NCI-H1417 (cell line): ENCODE measurements at places on chromosomes 11 and 22.

GRCh38 chr11:38667359-38667758 lies 2069.3 kb upstream of the RAG2 start:
- no peak for DNase-seq

DNA sequence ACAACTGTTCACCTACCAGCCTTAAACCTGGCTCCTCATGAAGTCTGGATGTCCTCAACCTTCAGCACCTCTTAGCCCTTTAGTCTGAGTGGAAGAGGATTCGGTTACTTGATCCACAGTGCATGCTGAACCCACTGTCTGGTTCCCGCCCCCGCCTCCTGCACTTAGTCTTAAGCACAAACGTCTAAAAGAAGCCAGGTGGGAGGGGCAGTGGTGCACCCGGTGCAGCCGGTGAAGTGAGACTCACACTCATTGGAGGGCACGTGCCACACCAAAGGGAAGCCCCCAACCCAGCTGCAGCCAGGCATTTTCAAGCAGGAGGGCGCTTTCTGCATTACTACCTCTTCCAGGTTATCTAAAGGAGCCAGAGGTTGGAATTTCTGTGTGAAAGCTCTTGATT lies 146.8 kb downstream of the COMMD9 start:
- DNase-seq: no peak

DNA sequence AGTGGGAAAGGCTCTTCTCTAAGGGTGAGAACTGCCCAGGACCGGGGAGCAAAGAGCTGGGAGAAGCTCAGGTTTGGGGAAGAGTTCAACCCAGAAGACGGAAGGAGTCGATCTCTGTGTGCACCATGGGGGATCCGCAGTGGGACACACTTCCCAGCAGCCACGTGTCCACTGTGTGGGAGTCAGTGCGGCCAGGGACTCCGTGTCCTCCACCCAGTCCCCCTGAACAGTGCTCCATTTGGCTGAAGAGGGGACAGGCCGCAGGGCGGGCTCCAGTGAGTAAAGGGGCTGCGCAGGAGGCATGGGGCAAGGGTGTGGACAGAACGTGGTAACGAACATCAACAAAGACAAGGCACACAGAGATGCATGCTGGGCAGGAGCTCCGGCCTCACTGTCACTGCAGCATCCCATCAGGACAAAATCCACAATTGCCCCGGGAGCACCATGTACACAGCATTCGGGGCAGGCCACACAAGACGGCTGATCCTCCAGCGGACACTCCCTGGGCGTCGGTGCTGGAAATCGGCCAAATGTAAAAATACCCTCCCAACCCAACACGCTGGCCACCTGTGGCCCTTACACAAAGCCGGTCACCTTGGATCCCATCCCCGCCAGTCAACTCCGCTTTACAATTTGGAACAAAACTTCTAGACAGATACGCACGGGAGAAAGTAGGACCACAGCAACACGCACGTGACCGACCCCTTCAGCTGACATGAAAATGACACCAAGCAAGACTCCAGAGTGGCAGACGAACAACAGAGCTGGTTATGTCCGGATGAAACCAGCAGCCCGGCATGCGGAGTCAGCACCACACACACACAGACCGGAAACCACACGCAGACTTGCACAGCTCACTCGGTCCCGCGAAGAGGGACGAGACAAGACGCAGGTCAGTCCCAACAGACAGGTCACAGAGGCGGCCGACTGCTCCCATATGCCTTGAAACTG lies 366.8 kb downstream of the SHANK2 start:
- DNase-seq: no peak

DNA sequence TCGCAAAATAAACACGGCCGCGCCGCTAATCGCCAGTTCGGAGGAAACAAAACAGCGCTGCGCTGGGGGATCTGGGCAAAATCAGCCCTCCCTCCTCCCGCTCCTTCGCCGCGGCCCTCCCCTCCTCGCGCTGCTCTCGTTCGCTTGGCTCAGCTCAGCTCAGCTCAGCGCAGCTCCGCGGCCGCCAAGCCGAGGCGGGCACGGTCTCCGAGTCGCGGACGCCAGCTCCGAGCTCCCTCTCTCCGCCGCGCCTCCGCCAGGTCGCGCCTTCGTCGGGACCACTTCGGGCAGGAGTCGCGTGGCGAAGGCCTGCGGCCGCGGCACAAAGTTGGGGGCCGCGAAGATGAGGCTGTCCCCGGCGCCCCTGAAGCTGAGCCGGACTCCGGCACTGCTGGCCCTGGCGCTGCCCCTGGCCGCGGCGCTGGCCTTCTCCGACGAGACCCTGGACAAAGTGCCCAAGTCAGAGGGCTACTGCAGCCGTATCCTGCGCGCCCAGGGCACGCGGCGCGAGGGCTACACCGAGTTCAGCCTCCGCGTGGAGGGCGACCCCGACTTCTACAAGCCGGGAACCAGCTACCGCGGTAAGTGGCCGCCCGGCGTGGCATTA lies at the start of gene SPON1:
Gene SPON1, plus strand, starts transcription at position 162 of the 607 bp plus-strand sequence. Its CDS starts 182 bp downstream, at position 344.
- peak; percentile 73 for DNase-seq

- DNase-seq: no peak
Observed at GRCh38 chr22:34080433-34080832, 160.2 kb upstream of the LARGE1 start.

GRCh38 chr11:73729594-73730206 lies 31.2 kb downstream of the RAB6A start:
- DNase-seq: peak; percentile 13

DNA sequence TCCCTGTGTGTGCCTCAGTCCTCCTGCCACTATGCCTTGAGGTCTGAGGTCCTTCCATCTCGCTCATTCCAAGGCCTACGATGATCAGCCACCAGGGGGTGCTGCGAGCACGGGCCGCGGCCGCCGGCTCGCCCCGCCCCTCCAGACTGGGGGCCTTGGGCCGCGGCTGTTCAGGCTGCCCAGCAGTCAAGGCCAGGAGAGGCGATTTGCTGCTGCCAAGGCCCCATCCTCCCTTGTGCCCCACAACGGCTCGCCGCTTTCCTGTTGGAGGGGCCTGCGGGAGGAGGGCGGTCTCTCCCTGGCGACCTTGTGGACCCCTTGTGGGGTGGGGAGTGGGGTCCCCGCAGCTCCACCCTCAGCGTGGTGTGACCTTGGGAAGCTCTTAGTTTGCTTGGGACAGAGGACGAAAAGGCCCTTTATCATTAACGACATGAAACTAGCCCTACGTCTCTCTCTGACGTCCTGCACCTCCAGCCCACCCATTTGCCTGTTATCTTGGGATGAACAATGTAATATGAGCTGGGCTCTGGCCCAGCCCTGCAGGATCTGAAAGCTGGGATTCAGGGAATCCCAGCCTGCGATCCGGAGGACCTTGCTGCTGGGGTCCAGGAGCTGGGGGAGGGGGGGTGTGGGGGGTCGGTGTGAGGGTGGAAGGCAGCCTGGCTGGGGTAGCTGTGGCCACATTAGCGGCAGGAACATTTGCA lies 5.3 kb upstream of the GALR3 start:
- peak; percentile 77 for DNase-seq

- DNase-seq: no peak
Observed at GRCh38 chr22:37167981-37168647, 18.4 kb upstream of the IL2RB start.

GRCh38 chr11:71936825-71937224 lies 8.0 kb downstream of the RNF121 start:
- no peak for DNase-seq

DNA sequence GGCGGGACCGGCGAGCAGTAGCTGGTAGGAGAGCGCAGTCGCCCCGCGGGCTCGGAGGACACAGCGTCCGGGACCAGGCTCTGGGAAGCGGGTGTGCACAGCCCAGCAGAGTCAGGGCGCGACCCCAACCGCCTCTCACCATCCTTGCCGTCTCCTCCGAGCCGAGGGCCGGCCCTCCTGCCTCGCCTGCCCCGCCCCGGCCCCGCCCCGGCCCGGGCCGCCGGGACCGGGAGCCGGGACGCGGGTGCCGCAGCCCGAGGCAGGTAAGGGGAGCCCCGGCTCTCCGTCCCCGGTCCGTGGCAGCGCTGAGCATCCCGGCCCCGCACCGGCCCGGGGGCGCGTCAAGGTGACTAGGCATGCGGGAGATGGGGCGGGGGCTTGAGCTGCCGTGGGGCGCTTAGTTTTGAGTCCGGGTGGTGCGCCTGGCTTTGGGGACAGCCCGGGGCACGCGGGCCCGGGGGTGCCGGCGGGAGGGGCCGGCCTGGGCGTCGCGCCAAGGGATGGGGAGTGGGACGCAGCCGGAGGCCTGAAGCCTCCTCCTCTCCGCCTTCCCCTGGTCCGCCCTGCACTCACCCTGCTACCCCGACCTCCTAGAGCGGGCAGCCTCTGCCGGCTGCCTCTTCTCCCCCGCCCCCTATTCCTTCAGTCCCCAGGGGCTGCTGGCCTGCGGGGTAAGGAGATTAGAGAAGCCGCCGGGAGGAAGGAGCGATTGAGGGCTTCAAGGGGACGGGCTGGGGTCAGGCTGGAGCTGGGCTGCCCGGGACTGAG lies at the start of gene ABCG4:
Gene ABCG4, plus strand, starts transcription at position 35 of the 768 bp plus-strand sequence. CDS start 914 bp downstream, outside the sequence.
- peak; percentile 61 for DNase-seq

GRCh38 chr22:39433476-39434242 lies 23.2 kb upstream of the MGAT3 start:
- DNase-seq: no peak

DNA sequence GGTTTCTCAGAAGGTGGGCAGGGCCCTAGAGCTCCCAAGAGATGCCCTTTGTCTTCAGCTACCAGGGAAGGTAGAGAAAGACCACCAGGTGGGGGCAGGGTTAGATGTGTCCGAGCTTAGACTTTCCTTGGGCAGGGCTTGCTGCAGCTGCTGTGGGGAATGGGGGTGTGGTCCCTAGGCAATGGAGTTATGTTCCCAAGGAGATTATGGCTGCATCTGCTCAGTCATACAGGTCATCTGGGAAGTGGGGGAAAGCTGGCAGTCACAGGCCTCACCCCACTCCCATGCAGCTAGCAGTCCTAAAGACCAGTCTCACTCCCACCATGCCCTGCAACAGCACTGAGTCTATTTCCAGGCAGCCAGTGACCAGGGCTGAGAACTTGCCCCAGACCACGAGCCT lies 29.5 kb downstream of the MMP27 start:
- DNase-seq: no peak

DNA sequence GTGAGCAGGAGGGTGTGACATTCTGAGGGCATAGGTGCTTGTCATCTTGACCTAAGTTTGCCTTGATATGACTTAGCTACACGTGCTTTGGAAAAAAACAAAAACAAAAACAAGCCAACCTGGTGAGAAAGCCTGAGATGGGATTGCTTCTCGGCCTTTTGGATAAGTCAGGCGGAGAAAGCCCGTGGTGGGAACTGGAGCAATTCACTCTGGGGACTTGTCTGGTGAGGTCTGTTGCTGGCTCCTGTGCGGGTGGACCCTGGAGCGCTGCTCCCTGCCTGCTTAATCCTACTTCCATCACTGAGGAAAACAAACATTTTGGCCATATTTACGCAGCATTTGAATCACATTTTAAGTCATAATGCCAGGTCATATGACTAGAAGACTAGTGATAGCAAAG lies 100.3 kb downstream of the SNX19 start:
- no peak for DNase-seq

- no peak for DNase-seq
Observed at GRCh38 chr11:69545976-69546617, 64.6 kb downstream of the LINC01488 start.
